MCF 10A (cell line): ENCODE measurements at places on chromosomes 12 and 14.

DNA sequence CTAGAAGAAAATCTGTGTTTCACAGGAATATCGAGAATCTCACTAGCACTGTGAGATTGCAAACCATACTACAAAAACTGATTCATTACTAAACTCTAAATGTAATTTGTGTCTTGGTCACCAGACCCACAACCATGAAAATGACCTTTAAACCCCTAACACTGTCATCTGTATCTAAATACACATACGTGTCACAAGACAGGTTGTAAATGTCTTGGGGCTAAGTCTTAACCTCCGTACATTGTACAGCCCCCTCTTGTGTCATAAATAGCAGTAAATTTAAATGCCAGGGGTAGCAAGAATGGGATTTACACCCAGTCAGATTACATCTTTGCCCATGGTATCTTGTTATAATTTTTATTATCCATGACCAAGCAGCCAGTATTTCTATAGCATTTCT, 117.3 kb downstream of the GPR135 start:
- DNase-seq = no peak

GRCh38 chr12:25416516-25416915, 136.6 kb downstream of the LMNTD1 start:
- DNase-seq = peak; percentile 21

DNA sequence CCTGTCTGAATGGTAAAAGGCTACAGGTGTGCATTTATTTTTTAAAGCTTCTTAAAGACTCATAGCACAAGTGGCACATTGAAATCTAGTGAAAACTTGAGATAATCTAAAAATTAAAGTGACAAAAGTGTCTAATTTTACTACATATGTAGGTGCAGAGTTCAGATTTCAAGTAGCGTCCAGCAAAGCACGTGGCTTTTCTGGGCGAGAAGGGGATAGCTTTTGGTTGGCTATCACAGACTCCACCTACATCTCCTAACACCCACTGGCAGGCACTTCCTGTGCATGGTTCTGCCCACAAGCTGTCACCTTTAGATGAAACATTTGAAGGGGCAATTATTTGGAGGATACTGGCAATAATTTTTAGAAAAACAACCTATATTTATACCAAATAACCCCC, 1.9 kb upstream of the PITPNM2 start:
- no peak for DNase-seq

GRCh38 chr12:120067084-120067869, 49.3 kb downstream of the RAB35 start:
- no peak for DNase-seq

- DNase-seq = peak; percentile 70
These were observed 91.3 kb downstream of the NINJ2 start for GRCh38 chr12:571795-572531.

GRCh38 chr12:94631058-94631457, 19.3 kb downstream of the TMCC3 start:
- DNase-seq = no peak

DNA sequence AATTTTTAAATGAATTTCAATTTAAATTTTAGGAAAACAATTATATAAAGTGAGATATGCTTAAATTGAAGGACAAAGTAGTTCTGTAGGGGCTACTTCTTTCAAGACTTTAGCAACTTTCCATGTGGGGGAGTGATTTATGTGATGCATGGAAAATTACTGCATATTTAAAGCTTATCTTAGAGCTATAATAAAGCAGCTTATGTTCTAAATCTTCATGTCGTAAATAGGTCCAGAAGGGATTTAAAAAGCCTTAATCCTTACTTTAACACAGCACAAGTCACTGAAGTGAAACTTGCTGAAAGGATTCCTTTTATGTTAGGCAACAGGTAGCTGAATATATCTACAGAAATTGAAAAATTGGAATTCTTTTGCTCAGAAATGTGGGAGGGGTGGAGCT, 340.4 kb downstream of the NAV3 start:
- DNase-seq = no peak

GRCh38 chr12:109873653-109874052, 6.7 kb downstream of the GLTP start:
- no peak for DNase-seq

DNA sequence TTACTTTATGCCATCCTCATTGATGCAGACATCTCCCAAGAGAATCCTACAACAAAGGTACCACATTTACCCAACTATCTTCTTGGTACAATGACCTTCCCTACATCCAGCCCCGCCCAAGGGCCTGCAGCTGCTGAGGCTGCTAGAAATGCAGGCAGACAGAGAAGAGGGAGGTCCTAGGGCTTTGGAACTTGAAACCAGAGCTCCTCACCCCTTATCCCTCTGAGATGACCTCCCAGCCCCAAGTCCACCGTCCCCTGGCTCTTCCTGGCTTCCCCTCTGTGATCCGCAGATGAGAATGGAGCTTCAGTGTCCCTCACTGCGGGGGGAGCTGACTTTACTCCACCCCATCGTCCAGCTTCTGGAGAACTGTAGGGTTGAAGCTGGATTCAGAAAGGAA, 1.6 kb upstream of the TNFRSF1A start:
- DNase-seq = no peak

- no peak for DNase-seq
These were observed 34.2 kb downstream of the PTGER2 start for GRCh38 chr14:52348279-52348678.

DNA sequence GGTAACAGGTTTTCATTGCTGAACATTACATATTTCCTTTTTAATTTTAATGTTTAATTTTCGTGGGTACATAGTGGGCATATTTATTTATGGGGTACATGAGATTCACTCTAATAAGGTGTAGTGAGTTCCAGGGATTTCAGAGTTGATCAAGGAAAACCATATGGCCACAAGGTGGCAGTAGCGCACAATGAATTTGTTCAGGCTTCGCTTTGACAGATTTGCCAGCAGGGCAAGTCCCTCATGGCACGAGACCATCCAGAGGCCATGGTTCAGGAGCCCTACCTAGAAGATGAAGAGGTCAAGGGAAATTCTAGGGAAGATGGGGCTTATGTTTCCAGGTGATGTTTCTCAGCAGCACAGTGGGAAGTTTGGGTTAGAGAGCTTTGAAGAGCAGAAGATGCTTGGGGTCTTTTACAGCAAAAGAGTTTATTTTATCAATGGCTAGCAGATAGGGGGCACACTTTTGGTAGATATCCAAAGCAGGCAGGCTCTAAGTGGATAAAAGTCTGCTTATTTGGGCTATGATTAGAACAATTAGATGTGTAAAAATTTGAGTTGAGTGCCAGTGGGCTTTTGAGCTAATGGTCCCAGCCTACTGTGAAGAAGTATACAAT, 1004.4 kb downstream of the AACS start:
- peak; percentile 82 for DNase-seq

DNA sequence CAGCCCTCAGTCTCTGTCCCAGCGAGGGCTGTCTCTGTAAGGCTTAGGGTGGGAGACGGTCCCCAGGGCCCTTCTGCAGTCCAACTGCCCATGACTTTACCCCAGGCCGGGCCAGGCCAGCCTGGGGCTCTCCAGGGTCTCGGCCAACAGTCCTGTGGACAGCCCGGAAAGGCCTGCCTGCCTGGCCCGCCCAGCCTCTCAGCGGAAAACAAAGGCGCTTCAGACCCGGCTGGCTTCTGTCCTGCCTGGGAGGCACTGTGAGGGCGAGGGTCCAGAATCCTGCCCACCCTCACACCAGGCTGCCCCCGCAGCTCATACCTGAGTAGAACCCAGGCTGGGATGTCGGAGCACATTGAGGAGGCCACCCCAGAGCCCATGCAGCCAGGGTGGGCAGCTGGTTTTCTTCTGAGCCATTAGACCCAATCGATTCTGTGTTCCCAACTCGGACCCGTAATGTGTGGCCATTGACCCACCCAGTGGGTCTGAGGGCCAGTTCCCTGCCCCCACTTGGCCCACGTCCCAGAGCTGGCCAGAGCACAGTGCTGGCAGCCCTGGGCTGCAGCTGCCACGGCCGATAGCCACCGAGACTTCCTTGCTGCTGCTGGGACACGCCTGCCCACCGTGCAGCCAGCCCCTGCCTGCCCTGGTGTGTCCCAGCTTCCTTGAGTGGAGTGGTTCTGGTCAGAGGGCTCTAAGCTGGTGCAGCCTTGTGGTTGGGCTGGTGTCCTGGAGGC, 1.6 kb downstream of the CRIP2 start:
- peak; percentile 25 for DNase-seq

DNA sequence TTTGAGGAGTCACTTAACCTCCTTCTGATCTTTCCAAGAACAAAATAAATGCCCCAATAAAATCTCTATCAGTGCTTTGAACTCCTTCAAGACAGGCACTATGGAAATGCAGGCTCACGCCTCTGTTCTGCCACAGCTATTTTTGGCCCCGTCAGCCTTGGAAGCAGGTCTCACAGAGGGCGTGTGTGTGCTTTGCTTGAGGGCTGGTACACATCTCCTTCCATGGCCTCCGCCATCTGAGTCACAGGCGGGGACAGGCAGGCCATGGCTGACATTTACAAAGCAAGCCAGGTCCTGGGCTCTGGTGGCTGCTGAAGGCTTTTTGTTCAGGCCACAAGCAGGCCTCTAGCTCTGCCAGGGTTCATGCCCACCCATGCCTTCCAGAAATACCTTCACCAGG, 16.0 kb downstream of the PRIMA1 start:
- no peak for DNase-seq

DNA sequence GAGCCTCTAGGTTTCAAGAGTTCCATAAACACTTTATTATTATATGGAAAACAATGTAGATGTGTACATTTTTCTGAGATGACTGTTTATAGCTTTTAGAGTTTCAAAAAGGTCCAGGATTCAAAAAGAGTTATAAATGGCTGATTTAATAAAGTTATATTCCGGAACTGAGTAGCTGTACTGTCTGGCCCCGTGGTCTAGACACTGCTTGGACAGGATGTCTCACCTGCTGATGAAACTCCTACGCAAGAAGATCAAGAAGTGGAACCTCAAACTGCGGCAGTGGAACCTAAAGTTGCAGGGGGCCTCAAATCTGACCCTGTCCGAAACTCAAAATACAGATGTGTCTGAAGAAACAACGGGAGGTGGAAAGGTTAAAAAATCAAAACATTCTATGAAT, 69.7 kb downstream of the DCAF5 start:
- DNase-seq = no peak

DNA sequence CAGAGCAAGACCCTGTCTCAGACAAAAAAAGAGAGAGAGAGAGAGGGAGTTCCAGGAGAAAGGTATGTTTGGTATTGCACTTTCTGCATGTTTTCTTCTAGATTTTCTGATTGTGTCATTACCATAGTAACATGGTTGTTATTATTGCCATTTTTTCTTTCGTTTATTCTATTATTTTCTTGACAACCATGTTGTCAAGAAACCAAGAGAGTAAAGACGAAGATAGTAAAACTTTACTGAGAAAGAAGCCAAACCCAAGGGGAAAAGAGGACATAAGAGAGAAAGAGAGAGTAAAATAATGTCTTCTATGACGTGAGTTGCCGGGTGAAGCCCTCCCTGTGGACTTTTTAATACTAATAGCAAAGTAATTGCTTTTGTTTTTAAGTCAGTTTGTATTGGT, 1186.0 kb upstream of the SEL1L start:
- no peak for DNase-seq

DNA sequence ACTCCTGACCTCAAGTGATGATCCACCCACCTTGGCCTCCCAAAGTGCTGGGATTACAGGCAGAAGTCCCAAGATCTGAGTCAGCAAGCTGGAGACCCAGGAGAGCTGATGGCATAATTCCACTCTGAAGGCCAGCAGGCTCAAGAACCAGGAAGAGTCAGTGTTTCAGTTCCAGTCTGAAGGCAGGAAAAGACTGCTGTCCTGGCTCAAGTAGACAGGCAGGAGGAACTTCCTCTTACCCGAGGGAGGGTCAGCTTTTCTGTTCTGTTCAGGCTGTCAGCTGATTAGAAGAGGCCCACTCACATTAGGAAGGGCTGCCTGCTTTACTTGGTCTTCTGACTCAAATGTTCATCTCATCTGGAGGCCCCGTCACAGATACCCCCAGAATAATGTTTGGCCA, 206.0 kb upstream of the MYL2 start:
- DNase-seq = no peak

DNA sequence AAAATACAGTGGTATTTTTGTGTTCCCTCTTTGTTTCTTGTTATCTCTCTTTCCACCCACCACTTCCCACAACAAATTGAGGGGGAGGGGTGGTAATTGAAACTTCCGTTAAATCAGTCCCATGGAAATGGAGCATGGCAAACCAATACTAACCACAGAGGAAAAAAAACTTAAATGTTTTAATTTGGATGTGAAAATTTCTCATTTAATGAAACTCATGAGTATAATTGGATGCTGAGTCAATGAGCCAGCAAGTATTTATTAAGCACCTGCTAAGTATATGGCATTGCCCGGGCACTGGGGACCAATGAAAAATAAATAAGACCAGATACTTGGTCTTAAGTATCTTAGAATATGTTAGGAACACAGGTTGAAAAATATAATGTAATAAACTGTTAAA, 147.5 kb downstream of the KCNH5 start:
- DNase-seq = no peak

DNA sequence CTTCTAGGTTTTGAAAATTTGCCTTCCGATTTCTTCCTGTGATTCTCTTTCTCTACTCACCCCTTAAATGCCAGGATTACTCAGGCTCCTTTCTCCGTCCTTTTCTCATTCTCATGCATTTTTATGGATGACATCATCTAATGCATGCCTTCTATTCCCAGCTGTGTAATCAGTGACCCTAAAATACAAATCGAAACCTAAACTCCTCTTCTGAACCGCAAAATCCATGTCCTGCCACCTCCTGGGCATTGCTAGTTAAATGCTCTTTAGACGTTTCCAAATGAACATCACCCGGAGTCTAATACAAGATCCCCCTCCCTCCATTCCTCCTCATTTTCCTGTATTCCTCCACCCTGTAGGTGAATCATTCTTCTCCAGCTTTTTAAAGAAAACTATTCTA, 1703.1 kb upstream of the FLRT2 start:
- peak; percentile 19 for DNase-seq

- no peak for DNase-seq
These were observed 258.1 kb downstream of the IPO8 start for GRCh38 chr12:30437616-30438015.

DNA sequence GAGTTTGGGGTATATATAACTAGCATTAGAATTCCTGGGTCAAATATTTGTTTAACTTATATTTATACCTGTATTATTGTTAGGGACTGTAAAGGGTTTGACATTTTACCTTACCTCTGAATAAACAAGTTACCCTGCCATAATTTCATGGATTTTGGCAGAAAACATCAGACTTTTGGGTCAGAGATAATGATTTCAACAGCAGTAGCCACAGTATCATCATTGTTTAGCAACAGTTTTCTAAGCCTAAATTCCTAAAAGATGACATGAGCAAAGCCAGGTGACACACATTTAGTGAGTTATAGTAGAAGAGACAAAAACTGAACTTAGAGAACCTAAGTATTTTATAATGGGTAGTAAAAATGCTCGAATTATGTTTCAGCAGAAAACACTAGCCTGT, 954.4 kb downstream of the TRHDE start:
- no peak for DNase-seq

- no peak for DNase-seq
These were observed 85.8 kb downstream of the CAND1 start for GRCh38 chr12:67354966-67355365.

GRCh38 chr12:5884866-5885265, 60.2 kb downstream of the ANO2 start:
- DNase-seq = no peak
